ENCODE measurements at places on chromosomes 1 and 21.

DNA sequence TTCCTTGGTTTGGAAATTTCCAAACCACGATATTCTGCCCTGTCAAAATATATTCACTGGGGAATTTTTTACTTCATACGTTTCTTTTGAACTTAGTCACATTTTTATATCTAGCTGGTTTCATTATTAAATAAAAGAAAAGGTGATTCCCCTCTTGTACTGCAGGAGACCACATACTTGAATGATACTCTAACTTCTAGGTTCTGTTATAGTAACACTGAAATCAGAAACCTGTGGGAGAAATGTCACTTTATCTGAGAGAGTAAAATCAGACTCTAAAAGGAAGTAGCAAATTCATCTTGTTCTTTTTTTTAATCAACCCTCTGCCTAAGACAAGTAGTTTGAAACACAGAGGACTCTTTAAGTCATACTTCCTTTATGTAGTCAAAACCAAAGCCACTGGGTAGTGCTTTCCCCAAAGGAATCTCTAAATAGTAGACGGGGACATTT is 34.4 kb downstream of the MRPL39 start:
- no peak for DNase-seq

DNA sequence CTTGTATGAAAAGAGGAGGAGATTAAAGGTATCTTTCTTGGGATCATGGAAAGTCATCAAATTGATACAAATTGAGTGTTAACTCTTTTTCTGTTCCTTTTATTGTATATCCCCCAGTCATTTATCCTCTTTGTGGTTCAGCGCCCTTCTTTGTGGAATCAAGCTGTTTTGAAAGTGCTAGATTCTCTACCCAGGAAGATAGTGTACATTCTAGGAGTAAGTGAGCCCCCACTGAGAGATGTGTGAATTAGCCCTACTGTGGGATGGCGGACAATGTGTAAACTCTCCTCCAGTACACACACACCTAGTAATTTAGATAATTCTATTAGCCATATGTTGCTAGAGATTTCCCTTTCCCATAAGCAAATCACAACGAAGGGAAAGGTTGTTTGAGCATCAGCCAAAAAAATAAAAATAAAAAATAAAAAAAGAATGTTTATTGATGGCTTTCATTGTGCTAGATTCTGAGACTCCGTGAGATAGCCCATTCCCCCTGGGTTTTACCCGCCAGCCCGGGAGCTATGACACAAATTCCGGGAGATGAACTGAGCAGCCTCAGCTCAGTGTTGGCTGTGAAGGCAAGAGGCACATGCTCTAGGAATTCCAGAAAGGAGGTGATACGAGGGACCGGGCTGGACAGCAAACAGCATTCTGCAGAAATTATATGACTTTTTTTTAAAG is 378.4 kb upstream of the RUNX1 start:
- no peak for DNase-seq

DNA sequence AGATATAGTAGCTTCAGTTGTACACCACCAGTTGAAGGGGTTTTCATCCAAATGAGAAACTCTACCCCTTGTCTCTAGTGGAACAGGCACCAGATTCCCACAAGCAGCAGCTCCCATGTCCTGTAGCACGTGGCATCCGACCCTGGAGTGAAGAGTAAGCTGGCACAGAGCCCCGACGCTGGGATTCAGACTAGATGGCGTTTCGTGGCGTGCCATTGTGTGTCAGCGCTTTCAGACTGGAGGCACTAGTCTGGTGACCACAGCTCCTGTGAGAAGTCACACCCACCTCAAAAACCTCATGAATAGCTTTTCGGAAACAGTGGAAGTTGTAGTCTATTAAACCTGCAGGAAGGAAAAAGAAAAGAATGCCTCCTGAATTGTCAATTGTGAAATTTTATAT is 20.2 kb downstream of the RRAGC start:
- no peak for DNase-seq

GRCh38 chr1:36599828-36600227 is 117.1 kb upstream of the CSF3R start:
- DNase-seq: no peak

- no peak for DNase-seq
These were observed 68.5 kb upstream of the CACYBP start for GRCh38 chr1:174931214-174931613.

DNA sequence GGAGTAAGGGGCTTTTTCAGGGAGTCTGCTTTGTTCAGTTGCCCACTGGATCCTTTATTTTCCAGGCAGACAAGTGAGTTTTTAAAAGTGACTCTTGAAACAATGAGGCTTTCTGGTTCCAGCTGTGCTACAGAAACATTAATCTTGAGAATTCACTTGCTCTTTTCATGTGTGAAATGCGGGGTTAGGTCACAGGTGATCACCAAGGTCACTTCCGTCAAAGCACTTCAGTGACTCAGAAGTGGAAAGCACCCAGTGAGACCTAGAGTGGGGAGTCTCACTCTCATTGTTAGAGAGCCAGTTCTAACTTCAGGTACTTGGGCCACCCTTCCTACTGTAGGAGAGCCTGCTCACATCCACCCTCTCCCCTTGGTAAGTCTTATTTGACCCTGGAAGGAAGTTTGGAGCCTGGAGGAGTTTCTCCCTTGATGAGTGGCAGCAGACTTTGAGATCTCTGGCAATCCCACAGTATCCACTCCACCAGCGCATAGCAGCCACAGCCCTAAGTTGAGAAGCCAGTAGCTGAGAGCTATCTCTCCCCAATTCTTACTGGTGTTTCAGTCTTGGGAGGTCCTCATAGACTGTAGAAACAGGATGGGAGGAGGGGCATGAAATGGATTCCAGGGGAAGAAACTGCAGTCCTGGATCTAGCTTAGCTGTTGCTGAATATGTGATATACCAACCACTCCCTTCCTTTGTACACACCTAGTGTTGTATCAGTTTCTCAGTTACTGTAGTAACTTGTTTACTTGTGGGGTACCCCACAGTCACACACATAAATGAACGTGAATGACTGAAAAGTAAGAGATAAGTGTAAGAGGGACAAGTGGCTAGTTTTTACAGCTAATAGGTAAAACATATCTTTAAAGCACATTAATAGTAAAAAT is 3.1 kb downstream of the TACSTD2 start:
- no peak for DNase-seq

DNA sequence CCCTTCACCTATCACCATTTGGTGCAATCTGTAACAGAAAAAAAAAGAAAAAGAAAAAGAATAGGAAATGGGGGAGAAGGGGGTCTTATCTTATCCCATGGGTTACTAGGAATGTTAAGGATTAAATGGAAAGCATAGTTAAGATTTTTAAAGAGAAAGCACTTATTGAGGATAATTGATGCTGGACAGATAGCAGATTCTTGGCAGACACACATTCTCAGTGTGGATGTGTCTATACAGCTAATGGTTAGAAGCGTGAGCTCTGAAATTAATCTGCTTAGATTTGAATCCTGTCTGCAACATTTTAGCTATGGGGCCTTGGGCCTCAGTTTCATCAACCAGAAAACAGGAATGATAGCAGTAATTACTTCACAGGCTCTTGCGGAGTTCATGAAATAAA is 67.1 kb downstream of the SSBP3 start:
- no peak for DNase-seq

- DNase-seq: no peak
These were observed 158.9 kb downstream of the ZBTB18 start for GRCh38 chr1:244209955-244210354.

DNA sequence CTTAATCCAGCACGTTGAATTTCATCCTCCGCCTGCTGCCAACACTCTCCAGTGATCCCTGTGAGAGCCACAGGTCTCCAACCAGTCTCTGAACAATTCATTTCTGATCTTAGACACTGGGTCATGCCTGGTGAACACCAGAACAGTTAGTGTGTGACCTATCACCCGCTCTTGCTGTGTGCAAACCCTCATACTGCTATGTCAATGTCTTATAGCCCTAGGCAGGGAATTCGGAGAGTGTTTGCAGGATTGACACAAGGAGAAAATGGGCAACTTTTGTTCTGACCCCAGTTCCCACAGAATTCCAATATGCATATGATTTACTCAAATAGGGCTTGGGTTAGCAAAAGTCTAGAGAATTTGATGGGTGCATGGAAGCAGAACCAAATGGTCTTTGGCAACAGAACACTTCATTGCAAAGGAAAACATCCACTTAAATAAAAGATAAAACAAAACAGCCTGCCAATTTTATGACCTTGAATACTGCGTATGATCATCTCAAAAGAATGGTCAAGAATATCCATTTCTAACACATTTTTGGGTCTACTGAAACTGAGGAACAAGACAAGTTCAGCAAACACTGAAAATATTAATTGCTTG is 23.0 kb upstream of the GUCA2B start:
- no peak for DNase-seq
